ENCODE measurements at places on chromosomes 13 and 19. TPM values are rescaled to one million over a fixed set of nuclear protein-coding genes. Genes with fewer than 3 reads are reported as not detected.

GRCh38 chr13:51002736-51003135, 93.1 kb downstream of the RNASEH2B start:
- H3K27ac ChIP-seq: no peak overlapping the region
- no peak overlapping the region for H3K4me3 ChIP-seq
- no peaks in the 10 kb centered on the region for H3K27me3 ChIP-seq
- peaks cover 21% of the 10 kb centered on the region for H3K4me1 ChIP-seq
- no peaks in the 10 kb centered on the region for H3K36me3 ChIP-seq

- H3K36me3 ChIP-seq: no peaks in the 10 kb centered on the region
- DNase-seq: no peak
- H3K27me3 ChIP-seq: no peaks in the 10 kb centered on the region
- no peak overlapping the region for H3K27ac ChIP-seq
- no peak overlapping the region for H3K4me3 ChIP-seq
- H3K4me1 ChIP-seq: no peaks in the 10 kb centered on the region
Measured at GRCh38 chr19:51735759-51736449, 12.1 kb upstream of the HAS1 start.

GRCh38 chr13:102825921-102826706, 19.7 kb upstream of the ERCC5 start:
- H3K4me1 ChIP-seq: no peaks in the 10 kb centered on the region
- no peaks in the 10 kb centered on the region for H3K27me3 ChIP-seq
- no peak overlapping the region for H3K4me3 ChIP-seq
- no peak overlapping the region for H3K27ac ChIP-seq
- H3K36me3 ChIP-seq: no peaks in the 10 kb centered on the region
- no peak for DNase-seq

- no peaks in the 10 kb centered on the region for H3K27me3 ChIP-seq
- no peak overlapping the region for H3K27ac ChIP-seq
- no peaks in the 10 kb centered on the region for H3K4me1 ChIP-seq
- DNase-seq: no peak
Measured at GRCh38 chr19:54001496-54001895, 10.1 kb downstream of the CACNG6 start.

- H3K27ac ChIP-seq: no peak overlapping the region
- H3K4me1 ChIP-seq: peaks cover 14% of the 10 kb centered on the region
- H3K4me3 ChIP-seq: no peak overlapping the region
- DNase-seq: no peak
Measured at GRCh38 chr19:42091742-42092141, 15.8 kb downstream of the ZNF574 start.

- H3K4me3 ChIP-seq: no peak overlapping the region
- peak overlapping the region; percentile 93 for H3K27ac ChIP-seq
- no peaks in the 10 kb centered on the region for H3K27me3 ChIP-seq
- DNase-seq: no peak
- H3K36me3 ChIP-seq: no peaks in the 10 kb centered on the region
Measured at GRCh38 chr19:44741258-44741731, 7.2 kb upstream of the BCL3 start.

- no peaks in the 10 kb centered on the region for H3K4me1 ChIP-seq
- no peak for DNase-seq
- H3K4me3 ChIP-seq: no peak overlapping the region
- H3K27me3 ChIP-seq: no peaks in the 10 kb centered on the region
Measured at GRCh38 chr19:52889931-52890330, 7.5 kb downstream of the ZNF320 start.

The LYL1 gene
- 11.5 TPM for total RNA-seq

The KLHL26 gene
- 8.3 TPM for total RNA-seq
